ENCODE measurements at places on chromosomes 6 and 20.

GRCh38 chr6:109039795-109040194 lies 54.9 kb downstream of the SESN1 start:
- DNase-seq: no peak

DNA sequence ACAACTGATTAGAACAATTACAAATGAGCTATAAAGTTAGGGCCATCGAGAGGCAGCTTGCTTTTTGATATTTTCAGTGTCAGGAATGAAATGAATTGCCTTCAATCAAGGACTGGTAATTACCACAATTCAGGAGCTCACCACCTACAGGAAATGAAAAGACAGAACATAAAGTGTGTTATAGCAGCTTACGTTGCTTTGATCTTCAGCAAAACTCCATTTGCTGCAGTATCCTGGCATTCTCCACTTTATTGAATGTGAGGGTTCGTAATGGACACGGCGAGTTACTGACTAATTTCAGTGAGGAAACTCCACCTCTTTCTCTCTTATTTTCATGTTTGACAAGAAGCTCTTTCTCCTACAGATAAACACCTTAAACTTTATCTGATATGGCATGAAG lies 440.0 kb upstream of the HSF2 start:
- no peak for DNase-seq

DNA sequence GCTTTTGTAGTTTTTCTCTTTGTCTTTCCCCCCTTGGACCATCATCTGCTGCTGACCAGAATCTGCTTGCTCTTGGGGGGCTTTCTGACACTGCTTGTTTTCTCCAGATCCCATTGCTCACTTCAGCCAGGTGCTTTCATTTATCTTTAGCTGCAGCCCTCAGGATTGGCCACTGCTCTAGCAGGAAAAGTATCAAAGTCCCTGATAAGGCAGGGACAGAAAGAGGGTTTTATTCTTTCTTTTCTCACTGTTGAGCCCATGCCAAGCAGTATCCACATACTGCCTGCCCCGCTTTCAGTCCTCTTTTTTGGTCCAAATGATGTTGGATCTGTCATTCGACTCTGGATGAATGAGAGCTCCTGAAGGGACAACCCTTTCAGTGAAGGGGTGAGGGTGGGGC lies 141.4 kb downstream of the DNAH8 start:
- no peak for DNase-seq

DNA sequence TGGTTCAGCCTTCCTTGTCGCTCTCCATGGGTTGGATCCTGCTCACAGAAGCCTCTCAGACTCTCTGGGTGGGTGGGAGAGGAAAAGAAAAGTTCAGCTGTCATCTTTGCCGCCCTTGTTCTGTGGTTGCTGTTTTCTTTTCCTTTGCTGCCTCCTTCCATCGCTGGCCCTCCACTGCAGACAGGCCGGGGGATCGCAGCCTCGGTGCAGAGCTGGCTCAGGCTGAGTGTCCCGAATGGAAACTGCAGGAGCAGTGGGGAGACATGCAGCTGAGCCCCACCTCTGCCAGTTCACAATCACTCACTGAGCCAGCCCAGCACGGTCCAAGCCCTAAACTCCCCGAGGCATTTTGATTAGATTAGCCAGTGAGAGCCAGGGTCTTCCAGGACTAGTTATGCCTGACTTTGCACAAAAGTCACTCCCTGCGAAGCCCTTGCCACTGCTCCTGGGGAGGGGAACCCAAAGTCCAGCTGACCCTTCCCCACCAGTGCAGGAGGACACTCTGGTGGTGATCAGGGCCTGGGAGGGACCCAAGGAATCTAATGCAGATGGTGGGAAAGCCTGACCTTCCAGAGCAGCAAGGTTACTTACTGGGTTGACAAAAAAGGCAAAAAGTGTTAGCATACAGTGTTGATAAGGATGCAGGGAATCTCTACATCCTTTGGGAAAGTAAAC lies 14.0 kb downstream of the NRN1 start:
- no peak for DNase-seq

- no peak for DNase-seq
These were observed 363.1 kb upstream of the AGPAT4 start for GRCh38 chr6:161636882-161637430.

- no peak for DNase-seq
These were observed 87.1 kb downstream of the COL19A1 start for GRCh38 chr6:69953491-69953890.

DNA sequence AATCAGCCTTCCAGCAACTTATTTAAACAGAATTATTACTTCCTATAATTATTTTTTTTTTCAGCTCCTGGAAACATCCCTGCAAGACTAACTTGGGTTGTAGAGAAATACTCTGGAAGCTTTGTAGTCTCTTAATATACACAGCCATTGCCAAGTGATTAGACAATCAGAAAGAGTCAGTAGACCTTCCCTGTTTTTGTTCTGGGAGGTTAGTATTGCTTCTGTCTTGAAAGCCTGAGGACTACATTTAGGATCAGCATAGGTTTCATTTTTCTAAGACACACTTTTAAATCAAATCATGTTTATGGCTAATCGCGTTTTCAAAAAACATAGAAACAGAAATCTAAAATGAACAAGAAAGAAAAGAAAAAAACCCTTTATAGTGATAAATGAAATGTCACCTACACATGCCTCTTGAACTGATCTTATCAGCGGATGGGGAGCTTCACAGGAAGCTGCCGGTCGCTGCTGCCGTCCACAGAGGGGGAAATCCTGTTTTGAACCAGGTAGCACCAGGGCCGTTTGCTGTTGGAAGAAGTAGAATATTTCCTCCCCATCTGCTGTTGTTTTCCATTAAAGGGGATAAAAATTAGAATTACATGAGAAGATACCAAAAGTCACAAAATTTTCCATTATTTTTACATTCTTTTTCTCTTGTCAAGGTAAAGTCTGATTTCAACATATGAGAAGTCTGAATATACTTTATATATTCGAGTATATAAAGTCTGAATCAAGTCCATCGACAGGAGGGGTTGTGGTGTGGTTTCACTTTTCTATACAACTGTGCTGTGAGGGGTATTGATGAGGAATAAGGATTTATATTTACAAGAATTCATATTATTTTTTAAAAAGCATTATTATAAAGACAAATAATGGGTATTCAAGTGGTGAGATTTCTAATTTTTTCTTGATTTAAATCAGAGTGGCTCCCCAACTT lies 94.6 kb downstream of the ARMC2 start:
- DNase-seq: peak; percentile 60

- no peak for DNase-seq
These were observed 484.3 kb upstream of the JAG1 start for GRCh38 chr20:11158146-11158545.

GRCh38 chr6:28142446-28142845 lies 763 bp downstream of the ZKSCAN8 start:
- DNase-seq: no peak

DNA sequence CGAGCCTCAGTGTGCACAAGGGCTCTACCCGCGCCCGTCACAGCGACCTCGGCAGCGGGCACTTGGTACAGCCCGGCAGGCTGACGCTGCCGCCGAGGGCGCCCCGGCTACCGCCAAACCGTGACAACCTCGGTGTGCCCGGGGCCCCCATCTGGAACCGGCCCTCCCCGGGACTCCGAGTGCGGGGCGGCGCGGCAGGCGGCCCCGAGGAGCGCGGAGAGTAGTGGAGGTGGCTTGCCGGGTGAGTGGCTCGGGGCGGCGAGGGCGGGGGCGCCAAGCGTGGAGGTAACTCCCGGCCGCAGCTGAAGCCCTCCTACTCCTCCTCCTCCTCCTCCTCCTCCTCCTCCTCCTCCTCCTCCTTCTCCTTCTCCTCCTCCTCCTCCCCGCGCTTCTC lies at the start of gene ISM1:
TSS of gene ISM1 (plus strand) at position 371 of the 394 bp plus-strand sequence. CDS start 503 bp downstream, outside the sequence.
- peak; percentile 50 for DNase-seq

DNA sequence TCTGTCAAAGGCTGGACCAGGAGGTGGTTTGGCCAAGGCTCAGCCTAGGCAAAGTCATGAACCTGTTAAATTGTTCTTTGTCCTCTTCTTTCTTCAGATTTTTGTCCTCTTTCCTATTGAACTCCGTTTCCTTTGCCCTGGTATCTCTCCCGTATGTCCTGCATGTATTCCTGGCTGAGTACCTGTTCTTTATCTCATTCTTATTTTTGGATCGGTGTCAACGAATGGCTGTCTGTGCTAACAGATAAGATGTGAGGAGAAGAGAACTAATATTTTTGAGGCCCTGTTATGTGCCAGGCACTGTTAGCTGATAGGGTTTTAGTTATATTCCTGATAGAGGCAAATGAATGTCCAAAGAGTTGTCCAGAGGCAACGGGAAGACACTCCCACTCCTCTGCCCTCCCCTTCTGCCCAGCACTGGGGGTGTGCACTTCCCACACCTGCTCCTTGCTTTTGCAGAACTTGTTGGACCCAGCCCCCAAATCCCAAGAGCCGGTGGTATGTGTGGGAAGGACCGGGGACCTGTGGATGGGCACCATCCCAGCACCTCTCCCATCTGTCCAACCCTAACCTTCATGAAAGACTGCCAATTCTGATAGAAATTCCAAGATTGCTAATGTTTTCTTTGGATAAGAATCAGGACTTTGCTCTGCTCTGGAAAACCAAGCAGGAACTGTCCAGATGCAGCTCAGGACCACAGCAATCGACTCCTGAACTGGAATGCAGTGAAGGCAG lies 20.6 kb downstream of the MMP24OS start:
- no peak for DNase-seq

GRCh38 chr6:150747155-150747554 lies 118.3 kb upstream of the MTHFD1L start:
- no peak for DNase-seq

GRCh38 chr6:43873806-43874714 lies 104.0 kb downstream of the VEGFA start:
- no peak for DNase-seq

GRCh38 chr20:5841522-5841921 lies 91.3 kb downstream of the SHLD1 start:
- DNase-seq: no peak

- no peak for DNase-seq
These were observed 96.2 kb downstream of the RREB1 start for GRCh38 chr6:7203939-7204338.

DNA sequence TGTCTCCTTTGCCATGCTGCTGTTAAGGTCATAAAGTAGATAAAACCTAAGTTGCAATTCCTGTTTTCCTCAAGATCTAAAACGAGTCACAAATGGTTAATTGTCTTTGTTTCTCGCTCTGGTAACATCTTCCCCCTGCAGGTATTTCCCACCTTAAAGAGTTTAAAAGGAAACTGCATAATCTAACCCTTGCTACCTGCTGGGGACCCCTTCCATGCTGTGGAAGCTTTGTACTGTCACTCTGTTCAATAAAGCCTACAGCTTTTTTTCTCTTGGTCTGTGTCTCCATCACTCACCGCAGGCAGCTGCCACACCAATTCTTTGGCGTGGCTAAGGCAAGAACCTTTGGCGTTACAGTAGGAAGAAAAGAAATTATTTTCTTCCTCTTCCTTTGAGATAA lies 117.7 kb upstream of the GJE1 start:
- DNase-seq: no peak

- no peak for DNase-seq
These were observed 2.4 kb downstream of the TDP2 start for GRCh38 chr6:24664046-24664987.

- DNase-seq: no peak
These were observed 445.4 kb upstream of the DEFB115 start for GRCh38 chr20:30811885-30812671.

DNA sequence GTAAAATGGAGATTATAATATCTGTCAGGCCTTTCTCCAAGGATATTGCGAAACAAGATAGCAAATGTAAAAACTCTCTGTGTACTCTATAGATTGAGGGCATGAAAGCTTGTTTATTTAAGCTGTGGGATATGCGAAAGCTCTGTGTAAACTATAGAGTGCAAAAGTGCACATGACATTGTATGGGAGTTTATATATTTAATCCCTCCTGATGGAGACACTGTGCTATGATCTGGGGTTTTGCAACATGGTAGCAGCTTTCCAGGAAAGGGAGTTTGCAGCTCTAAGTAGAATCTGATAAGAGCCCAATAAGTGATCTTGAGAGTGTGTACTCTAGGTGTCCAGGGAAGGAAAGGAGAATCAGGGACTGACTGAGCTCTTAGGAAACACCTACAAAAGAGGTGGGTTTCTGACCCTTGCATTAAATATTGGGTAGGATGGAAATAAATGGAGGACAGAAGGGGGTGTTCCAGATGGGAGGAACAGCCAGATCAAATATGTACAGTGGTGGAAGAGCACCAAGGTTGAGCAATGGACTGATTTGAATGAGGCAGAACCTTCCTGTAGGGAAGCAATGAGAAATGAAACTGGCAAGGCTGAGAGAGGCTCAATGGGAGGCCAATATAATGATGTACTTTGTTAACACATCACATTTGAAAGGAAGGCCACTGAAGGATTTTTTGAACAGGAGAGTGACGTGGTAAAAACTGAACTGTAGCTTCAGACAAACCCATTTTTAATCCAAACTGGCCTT lies 450.1 kb downstream of the GJA1 start:
- DNase-seq: no peak

GRCh38 chr6:75855052-75855451 lies 106.0 kb downstream of the MYO6 start:
- DNase-seq: peak; percentile 18

DNA sequence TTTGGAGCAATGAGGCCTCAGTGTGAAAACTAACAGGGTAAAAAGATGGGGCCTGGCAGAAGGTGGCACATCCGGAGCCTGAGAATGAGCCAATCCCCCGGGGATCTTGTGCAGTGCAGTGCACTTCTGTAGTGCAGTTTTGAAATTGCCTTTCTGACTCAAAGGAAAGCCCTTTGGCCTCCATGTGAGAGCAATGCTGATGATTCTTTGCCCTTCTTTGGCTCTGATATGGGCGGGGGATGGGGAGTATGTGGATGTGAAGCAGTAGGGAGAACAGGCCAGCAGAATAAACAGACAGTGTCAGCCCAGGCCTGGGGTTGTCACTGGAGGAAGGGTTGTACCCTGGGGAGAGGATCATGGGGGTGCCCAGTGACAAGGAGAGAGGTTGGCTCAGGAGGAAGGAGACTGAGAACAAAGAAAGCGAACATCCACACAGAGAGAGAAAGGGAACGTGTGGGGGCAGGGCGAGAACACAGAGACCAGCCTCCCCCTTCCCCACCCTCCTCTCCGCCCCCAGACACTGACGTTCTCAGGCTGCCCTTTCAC lies 351.2 kb downstream of the CDC5L start:
- DNase-seq: no peak

DNA sequence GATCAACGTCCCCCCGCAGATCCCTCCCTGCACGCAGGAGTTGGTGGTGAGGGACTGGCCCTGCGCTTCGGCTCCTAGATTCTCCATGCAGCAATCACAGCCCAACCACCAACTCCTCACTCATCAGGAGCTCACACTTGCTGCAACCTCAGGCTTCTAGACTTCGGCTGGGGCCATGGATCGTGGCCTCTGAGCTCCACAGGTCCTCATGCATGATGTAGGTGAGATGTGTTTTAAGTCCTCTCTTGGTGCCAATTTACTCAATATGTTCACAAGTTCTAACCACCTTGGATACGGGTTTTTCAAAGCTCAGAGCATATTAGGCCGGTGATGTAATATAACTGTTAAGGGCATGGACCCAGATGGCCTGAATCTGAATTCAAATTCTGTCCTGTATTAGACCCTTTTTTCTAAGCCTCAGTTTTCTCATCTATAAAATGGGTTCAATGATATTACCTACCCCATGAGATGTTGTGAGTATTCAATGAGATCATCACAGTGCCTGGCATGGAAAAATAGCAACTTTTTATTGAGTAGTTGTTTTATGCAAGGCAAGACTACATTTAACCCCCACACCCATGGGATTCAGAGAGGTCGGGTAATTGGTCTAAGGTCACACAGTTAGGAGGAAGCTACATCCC lies 31.0 kb downstream of the SUN5 start:
- peak; percentile 18 for DNase-seq

Measured in stimulated activated naive CD8-positive, alpha-beta T cell treated with anti-CD3 and anti-CD28 coated beads, Interleukin-15, Interleukin-2, amounts not matched to agents 100 U/mL and 50 U/mL, for 24 hours (primary cell).